ENCODE measurements at places on chromosomes 4 and X.
A peak's percentile ranks its signal among the peaks of the same experiment; 100 is the strongest.

DNA sequence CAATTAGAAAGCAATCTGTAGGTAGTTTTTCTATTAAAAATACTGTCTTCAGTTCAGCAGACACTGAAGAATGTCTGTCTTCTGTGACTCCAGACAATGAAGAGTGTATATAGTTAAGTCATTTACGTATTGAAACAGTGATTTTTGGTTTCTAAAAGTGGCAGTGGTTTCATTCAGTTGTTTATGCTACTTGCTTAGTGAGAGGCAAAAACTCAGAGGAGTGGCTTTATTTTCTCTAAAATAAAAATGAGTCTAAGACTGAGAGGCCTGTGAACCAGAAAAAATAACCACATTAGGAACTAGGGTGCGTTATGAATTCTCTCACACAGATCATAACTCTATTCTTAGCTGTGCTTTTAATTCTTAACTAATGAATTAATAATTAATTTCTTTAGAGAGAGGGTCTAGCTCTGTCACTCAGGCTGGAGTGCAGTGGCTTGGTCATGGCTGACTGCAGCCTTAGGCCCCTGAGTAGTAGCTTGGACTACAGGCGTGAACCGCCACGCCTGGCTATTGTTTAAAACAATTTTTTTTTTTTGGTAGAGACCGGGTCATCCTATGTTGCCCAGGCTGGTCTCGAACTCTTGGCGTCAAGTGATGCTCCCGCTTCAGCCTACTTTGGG is 31.4 kb downstream of the FREM3 start:
- DNase-seq = no peak

DNA sequence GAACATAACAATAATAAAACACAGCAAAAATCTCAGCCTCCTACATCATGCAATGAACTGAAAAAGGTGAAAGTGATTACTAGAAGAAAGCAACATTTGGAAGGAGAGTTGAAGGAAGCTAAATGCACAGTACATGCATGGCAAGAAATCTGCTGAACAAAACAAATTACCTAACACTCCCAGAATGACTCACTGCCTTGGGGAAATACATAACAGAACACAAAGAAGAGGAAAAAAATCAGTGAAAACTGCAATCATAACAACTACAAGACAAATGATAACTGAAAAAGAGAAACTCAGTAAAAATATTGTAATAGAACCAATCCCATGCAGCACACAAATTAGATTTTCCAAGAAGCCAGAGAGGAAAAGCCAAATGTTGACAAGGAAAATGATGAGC is 1513.2 kb downstream of the ARAP2 start:
- DNase-seq = peak; percentile 64

GRCh38 chrX:141278306-141278705 is 36.0 kb upstream of the SPANXC start:
- no peak for DNase-seq

- no peak for DNase-seq
These were observed 1877.9 kb upstream of the PCDH7 start for GRCh38 chr4:28842271-28842670.
